Endothelial cell of umbilical vein (primary cell): ENCODE measurements at places on chromosomes 3 and 15. TPM values are rescaled to one million over a fixed set of nuclear protein-coding genes. Genes with fewer than 3 reads are reported as not detected.

Gene C2CD4B
- 31.5 and 31.7 TPM in 2 replicates for polyA plus RNA-seq

Gene CACNA1D
- 0.06 and 0.22 TPM in 2 replicates for polyA plus RNA-seq

Gene CACNA2D3
- not detected in 2 replicates for polyA plus RNA-seq

Gene SLC22A14
- 0.10 TPM in 1 of 2 replicates, not detected in the other for polyA plus RNA-seq

Gene POLR2M
- polyA plus RNA-seq: 38.4 and 68.2 TPM in 2 replicates

Gene FRMD4B
- 58.4 and 66.4 TPM in 2 replicates for polyA plus RNA-seq

- no peak overlapping the region for H3K4me3 ChIP-seq
- no peak overlapping the region for H3K27ac ChIP-seq
- H3K36me3 ChIP-seq: peaks cover 24% of the 10 kb centered on the region
- no peak for DNase-seq
Observed at GRCh38 chr3:47916201-47916600, 100.0 kb downstream of the MAP4 start.

GRCh38 chr15:64324165-64324877, 31.7 kb downstream of the CSNK1G1 start:
- H3K4me1 ChIP-seq: no peaks in the 10 kb centered on the region
- no peaks in the 10 kb centered on the region for H3K36me3 ChIP-seq
- H3K4me3 ChIP-seq: no peak overlapping the region
- H3K27me3 ChIP-seq: no peaks in the 10 kb centered on the region
- DNase-seq: no peak

DNA sequence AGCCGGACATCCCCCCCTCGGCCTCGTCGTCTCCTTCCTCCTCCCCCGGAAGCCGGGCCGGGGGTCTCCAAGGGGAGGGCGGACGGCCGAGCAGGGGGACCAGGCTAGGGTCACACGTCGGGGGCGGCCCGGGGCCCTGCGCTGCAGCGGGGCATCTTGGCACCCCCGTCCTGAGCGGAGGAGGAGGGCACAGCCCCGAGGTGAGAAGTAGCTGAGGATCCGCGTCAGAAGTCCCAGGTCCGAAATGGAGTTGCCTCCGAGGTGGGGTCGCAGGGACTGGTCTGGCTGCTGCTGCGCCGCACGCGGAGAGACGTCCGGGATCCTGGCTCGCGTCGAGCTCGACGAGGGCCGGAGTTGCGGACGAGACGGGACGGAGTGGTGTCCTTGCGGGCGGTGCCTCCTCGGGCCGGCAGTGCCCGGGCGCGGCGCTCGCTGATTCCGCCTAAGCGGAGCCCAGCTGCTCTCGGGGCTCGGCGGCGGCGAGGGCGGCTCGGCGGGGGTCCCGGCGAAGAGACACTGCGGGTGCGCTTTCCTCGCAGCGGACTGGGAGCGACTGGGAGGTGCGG, at the start of gene ADCY5:
TSS of gene ADCY5 (minus strand) at position 555 of the 566 bp plus-strand sequence. CDS start at position 10, 545 bp downstream.
- H3K4me1 ChIP-seq: no peaks in the 10 kb centered on the region
- DNase-seq: peak; percentile 12
- H3K4me3 ChIP-seq: peak within 1 kb of the TSS; percentile 32
- H3K27ac ChIP-seq: no peak within 1 kb of the TSS
- peaks cover 64% of the 10 kb centered on the region for H3K27me3 ChIP-seq
